ENCODE measurements at places on chromosomes 1 and 21.
A peak's percentile ranks its signal among the peaks of the same experiment; 100 is the strongest.

GRCh38 chr1:38507563-38507962 lies 352.0 kb downstream of the RRAGC start:
- no peak for DNase-seq

DNA sequence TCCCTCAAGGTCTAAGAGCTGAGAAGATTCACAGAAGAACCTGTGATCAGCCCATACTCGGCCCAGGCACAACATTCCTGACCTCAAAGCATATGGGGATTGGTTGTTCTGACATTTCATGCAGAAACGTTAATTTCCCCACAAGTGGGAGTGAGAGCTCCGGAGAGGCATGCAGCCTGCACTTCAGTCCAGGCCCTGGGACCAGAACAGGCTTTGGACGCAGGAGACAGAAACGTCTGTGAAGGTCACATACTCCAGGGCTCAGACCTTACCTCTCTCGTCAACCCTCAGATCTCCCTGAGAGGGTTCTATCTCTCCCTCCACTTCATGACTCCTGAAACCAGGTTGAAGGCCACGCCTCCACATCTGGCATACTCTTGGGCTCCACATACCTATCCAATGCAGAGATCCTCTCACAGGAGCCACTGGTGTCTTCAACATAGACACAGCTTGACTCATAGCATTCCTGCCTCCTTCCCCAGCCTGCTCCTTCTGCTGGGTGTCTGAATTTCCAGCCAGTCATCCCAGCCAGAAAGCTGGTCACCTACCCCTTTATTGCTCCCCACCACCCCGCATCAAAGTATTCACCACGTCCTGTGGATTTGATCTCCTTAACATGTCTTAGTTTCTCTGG lies 149.2 kb downstream of the OMA1 start:
- no peak for DNase-seq

- no peak for DNase-seq
Observed at GRCh38 chr1:10939654-10940450, 72.6 kb upstream of the TARDBP start.

DNA sequence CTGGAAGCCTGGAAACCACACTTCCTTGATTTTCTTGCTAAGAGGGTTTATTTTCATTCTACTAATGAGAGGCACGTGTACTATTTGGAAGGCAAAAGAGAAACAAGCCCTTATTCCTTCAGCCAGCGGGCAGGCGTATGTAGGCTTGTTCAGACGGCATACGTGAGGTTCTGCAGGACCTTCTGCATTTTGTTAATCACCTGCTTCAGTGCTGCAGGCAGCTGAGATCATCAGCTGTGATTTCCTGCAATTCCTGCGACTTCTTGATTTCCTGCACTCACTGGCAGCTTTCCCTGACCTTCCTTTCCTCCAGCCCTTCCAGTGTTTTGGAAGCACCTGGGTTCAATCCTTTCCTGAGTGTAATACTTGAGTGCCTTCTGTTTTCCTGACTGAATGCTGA lies 43.4 kb downstream of the TSNAX start:
- no peak for DNase-seq

GRCh38 chr1:38728585-38728908 lies 131.0 kb downstream of the RRAGC start:
- DNase-seq, result no peak

DNA sequence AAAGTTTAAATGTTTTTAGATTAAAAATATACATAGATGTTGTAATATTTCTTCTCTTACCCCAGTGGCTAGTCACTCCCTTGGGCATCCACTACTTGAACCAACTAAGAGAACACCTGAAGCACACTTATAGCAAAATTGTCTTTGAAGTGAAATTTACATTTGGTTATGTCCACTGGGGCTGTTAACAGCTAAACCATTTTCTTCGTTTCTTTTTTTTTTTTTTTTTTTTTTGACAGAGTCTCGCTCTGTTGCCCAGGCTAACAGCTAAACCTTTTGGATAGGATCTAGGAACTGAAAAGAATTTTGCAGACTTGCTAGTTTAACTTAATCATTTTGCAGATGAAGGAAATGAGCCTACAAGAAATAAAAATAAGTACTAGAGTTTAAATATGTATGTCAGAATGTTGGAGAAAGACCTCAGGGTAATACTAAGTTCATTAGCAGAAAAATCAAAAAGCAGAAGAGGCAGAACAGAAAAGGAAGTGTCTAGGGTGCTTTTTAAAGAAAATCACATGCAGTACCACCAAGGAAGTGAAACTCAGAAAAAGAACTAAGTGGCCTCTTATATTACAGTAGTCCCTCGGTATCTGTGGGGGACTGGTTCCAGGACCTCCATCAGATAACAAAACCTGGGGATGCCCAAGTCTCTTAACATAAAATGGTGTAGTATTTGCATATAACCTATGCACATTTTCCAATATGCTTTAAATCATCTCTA lies 11.8 kb downstream of the DRAM2 start:
- no peak for DNase-seq

GRCh38 chr21:14215971-14216641 lies at the start of gene RBM11:
RBM11 (plus strand) TSS chr21:14216157; CDS start chr21:14216187, 30 bp downstream.
- no peak for DNase-seq

GRCh38 chr1:92495392-92496063 lies 8.8 kb upstream of the GFI1 start:
- no peak for DNase-seq

- no peak for DNase-seq
Observed at GRCh38 chr1:91879733-91880132, 6.2 kb downstream of the TGFBR3 start.

DNA sequence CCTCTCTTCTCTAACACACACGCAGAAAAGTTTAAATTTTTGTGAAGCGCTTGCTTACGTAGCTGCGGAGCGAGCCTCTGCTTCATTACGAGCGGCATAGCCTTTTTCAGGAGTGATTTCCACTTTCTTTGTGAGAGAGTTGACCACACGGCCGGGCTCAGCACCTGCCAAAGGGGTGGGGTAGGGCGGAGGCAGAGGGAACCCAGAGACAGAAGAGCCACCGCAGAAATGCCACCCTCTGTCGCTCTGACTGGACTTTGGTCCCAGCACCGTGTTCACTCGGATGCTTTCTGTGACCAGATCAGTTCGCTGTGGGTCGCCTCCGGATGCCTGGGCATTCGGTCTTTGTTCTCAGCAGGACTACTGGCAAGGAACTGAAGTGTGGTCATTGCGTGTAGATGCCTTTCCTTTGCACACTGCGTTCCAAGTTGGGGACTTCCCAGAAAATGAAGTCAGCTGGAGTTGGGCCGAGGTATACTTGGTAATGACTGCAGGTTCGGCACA lies 883 bp downstream of the CHODL start:
- no peak for DNase-seq

- no peak for DNase-seq
Observed at GRCh38 chr1:25099343-25099951, 132.9 kb downstream of the SYF2 start.

DNA sequence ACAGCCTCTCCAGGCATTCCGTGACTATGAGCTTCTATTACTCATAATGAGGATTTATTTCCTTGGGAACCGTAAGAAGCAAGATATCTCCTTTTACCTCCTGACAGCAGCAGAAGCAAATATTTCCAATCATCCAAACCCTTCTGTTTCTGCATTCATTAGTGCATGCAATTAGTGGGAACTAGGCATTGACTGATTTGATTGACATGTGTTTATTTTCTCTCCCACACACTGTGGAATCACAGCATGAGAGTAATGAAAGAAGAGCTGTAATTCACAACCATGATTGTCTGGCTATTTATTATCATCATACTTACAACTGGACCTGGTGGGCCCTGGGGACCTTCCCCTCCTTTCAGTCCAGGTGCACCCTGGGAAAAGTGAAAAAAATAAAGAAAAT lies 146.8 kb downstream of the COL11A1 start:
- DNase-seq, result no peak

- DNase-seq, result no peak
Observed at GRCh38 chr21:35382696-35383095, 333.6 kb upstream of the RUNX1 start.

DNA sequence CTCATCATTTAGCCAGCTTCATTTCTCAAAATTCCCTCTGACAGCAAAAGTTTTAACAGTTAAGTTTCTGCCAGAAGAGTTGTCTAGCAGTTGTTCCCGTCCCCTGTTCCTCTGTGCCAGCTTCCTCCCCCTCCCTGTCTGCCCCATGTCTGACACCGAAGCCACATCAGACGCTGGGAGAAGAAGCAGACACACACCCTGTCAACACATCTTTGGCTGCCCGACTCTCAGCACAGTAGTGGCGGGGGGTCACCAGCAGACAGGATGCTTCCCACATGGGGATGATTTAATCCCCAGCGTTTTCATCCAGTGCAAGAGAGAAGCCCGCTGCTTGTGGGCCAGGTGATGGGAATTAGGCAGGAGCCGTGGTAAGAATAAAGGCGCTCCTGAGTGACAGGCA lies 379.4 kb upstream of the RUNX1 start:
- no peak for DNase-seq

DNA sequence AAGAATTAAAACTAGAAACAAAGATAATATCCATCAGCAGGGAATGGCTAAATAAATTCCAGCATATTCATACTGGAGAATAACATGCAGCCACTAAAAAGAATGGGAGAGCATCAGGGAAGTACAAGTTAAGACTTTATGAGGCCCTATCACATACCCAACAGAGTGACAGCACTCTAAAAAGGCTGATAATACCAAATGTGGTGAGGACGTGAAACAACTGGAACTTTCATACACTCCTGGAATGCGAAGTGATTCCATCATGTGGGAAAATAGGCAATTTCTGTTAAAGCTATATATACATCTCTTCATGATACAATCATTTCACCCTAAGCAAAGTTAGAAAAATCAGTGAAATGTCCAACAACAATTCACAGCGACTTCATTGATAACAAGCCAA lies 42.6 kb downstream of the COL6A1 start:
- no peak for DNase-seq

DNA sequence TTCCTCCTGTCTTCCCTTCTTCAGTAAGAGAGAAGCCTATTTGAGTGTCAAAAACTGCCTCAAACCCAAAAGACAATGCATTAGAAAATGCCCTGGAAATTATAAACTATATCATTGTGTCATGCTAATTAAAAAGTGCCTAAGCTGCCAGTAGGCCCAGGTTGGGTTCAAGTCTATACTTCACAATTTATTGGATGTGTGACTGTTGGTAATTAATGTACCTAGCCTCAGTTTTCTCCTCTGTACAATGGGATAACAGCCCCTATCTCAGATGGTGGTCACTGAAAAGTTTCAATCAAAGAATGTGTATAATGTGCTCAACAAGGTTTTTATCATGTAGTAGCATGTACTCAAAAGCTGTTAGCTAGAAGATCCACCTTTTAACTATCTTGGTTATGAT lies 246.9 kb upstream of the DUSP10 start:
- no peak for DNase-seq

DNA sequence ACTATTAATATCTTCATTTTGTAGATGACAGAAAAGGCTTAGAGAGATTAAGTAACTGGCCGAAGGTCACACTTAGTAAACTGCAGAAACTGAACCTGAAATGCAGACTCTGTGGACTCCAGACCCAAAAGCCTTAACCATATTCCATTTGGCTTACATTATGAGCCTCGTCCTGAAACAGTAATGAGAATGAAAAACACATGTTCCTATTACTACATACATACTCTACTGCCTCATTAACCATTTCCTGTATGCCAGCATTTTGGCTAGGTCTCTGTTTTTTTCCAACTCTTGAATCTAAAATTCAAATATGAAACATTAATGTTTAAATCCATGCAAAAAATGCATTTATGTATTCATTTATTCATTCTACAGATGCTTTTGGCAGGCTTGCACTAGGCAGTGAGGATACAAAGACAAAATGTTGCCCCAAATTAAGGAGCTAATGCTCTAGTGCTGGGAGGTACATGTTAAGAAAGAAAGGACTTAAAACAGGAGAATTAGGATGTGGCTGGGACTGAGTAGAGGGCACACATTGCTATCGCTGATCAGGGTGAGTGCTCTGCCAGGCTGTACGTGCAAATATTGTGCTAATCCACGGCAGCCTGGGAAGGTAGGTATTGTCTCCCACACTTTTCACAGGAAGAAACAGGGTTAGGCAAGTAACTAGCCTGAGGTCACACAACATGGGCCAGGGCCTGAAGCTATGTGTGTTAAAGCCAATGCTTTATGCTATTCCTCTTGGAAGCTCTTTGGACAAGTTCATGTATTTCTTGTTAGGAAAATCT lies 14.0 kb downstream of the DEGS1 start:
- no peak for DNase-seq

DNA sequence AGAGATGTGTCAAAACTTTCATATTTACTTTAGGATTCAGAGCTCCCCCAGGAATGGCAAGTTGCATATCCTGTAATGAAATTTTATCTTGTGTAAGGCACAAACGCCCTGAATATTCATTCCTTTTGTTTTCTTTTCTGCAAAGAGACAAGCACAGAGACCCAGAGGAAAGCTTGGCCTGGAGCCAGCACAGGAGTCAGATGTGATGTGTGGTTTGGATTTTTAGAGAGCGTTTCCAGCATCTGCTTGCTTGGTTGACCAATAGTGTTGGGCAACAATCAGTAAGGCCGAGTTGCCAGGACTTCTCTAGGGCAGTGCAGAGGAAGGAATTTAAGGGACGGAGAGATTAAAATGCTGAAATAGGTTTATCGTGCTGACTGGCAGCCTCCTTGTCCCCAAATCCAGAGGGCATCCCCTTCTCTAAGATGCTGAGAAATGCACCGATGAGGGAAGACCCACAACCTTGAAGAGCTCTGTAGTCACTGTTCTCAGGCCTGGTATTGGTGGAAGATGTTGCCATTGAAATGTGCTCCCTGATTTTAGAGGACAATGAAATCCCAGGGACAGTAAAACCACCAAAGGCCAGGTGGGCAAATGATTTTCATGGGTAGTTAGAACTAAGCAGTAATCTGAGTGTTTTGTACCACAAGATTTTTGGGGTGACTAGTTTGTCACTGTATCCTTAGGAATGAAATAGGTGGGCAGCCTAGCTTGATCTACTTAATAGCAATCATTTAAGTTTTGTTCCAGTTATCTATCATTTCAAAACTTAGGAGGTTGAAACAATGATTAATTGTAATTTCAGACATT lies 37.9 kb upstream of the RHOU start:
- DNase-seq, result peak; percentile 52

DNA sequence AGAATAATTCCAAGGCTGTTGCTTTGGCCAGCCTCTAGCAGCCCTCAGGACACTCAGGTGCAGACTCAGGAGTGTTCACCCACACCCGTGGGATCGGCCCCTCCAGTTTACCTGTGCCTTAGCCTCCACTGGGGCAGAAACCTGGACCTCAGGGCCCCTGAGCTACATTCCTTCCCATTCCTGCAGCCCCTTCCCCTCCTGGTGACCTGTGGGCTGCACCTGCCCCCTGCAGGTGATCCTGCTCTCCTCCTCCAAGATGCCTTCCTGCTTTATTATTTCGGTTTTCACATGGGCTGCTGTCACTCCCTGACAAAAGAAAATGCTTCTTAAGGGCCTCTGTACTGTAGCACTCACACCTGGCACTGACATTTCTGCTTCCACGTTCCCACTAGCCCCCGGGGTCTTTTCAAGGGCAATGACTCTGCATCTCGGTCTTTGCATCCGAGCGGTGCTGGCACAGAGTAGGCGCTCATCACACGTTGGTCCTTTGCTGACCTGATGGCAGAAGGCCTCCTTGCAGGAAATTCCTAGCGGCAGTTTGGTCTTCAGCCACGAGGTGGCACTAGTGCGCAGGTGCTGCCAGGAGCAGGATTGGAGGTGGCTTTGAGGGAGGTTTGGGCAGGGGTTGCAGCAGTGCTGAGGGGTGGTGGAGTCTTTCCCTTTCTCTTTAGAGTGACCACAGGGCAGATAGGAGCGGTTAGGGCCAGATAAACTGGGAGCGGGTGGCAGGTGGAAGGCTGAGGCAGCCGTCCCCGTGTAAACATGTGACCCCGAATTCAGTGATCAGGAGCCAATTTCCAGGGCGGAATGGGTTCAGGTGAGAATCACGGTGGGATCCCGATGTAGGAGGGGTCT lies 25.3 kb upstream of the ETV3 start:
- DNase-seq, result no peak

GRCh38 chr1:181092056-181092455 lies 3.6 kb downstream of the IER5 start:
- DNase-seq, result no peak
